Chondrocyte (in vitro differentiated cells): ENCODE measurements at places on chromosomes 6 and 20. TPM values are rescaled to one million over a fixed set of nuclear protein-coding genes. Genes with fewer than 3 reads are reported as not detected.

DNA sequence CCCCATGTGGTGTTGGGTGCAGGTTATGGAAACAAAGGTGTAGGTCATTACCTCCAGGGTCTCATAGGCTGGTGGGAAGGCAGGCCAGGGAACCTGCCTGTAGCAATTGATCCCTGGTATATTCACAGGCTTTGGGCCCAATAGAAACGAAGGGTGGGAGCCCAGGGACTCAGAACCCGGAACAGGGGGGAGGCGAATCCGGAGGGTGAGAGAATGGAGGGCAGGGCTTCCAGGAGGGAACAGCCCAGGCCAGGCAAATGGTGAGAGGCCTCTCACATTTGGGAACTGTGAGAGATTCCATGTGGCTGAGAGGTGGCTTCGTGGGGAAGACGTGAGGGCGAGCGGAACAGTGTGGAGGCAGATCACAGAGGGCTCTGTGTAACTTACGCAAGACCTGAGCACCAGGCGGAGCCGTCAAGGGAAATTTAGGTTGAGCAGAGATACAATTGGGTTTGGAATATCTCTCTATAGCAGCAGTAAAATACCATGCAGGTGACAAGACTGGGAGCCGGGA, 267.1 kb downstream of the ERMARD start:
- DNase-seq, result no peak

GRCh38 chr6:165762876-165763275, 99.8 kb upstream of the PDE10A start:
- no peak for DNase-seq

The TBCC gene
- 17.5 to 19.3 TPM (median 18.4 TPM) in 3 replicates for total RNA-seq

The NUP43 gene
- 28.1 to 41.8 TPM (median 33.9 TPM) in 3 replicates for total RNA-seq

The HNF4A gene
- not detected in 3 replicates for total RNA-seq

GRCh38 chr6:62746968-62747367, 460.9 kb upstream of the KHDRBS2 start:
- DNase-seq, result no peak

The CRIP3 gene
- 0.47 to 0.94 TPM (median 0.72 TPM) in 3 replicates for total RNA-seq

DNA sequence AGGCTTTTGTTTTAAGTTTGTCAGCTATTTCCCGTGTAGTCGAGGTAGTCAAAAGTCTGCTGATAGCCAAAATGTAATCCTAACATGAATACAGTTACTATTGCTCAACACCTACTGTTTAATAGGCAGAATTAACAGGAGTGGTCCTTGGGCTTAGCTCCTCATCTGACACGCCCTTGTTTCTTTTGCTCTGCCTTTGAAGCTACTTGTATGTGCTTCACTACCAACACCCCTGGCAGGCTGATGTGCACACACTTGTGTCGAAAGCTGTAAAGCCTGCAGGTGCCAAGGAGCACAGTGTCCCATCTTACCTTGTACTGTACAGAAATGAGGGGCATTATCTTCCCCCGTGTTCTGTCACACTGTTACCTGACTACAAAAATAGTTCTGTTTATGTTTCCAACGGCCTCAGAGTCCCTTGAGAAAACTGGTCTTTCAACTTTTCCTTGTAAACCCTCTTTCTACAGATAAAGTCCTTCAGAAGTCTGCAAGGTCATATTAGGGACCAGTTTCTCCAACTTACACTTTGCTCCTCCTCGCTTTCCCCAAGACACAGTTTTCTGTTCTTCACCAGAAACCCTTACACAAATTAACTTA, 9.3 kb downstream of the SDHAF4 start:
- DNase-seq, result no peak

- no peak for DNase-seq
Observed at GRCh38 chr6:129708496-129709195, 1.3 kb downstream of the ARHGAP18 start.

The PNISR gene
- 49.3 to 69.5 TPM (median 53.5 TPM) in 3 replicates for total RNA-seq

DNA sequence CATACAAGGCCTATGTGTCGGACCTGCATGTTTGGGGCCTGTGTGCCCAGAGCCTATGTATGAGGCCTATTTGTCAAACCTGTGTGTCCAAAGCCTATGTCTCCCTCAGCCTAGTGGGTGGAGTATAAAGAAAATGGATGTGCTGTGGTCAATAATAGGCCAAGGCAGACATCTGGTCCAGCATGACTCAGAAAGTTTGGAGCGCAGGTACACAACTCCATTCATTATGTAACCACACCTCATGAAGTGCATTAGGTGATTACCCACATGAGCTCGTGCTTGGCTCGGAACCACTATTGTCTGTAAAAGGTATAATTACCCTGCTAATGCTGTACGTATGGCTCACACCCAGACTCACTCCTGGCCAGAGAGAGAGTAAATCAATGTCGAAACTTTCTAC, 302.4 kb upstream of the POU3F2 start:
- DNase-seq, result no peak
